Stimulated activated naive B cell treated with anti-CD40 and anti-IgM and Interleukin-4, amounts not matched to agents 10 μg/mL and 1 μg/mL and 100 μg/mL, for 72 hours (primary cell): ENCODE measurements at places on chromosomes 7 and 10.

DNA sequence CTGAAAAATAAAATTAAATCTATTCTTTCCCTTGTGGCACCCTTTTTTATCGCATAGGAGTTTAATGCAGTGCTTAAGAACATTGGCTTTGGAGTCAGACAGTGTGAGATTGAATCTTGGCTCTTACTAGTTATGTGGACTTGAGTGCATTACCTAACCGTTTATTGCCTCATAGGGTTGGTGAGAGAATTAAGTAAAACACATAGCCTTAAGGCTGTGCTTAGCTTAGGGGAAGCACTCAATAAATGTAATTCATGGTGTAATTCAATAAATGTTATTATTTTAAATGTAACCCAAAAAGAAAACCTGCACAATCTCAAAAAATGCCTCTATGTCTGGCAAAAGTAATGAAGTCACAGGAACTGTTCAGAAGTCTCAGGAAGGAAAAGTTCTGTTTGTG lies 2.7 kb downstream of the STK17A start:
- no peak for DNase-seq

DNA sequence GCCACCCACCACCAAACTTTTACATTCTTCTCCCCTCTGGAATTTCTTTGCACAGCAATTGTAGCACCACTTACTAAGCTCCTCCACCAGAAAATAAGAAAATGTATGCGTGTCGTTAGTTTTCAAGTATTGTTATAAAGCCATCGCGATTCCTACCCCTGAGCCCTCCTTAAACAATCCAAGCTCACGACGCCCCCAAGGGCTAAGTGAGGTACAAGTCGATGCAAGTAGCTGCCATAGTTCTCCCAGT lies 1.3 kb downstream of the FRAT2 start:
- no peak for DNase-seq

GRCh38 chr10:55214608-55215007 lies 413.6 kb upstream of the PCDH15 start:
- no peak for DNase-seq

DNA sequence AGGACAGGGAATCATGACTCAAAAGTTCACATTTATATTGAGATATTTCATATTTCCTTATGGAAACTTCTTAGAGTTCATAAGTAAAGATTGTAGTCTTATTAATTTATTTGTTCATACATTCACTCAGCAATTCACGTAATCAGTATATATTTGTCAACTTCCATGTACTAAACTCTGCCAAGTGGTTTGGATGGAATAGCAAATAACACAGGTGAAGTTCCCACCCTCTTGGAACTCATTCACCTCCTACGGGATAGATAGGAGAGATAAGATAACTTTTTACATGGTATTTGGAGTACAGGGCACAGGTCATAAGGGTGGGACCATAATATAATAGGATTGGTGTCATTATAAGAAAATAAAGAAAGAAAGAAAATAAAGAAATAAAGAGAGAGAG lies 234.0 kb downstream of the CDC14C start:
- no peak for DNase-seq

- peak; percentile 71 for DNase-seq
Observed at GRCh38 chr7:104207731-104208420, at the start of gene ORC5. ORC5 (minus strand) TSS chr7:104208013; CDS start chr7:104207904, 109 bp downstream.

DNA sequence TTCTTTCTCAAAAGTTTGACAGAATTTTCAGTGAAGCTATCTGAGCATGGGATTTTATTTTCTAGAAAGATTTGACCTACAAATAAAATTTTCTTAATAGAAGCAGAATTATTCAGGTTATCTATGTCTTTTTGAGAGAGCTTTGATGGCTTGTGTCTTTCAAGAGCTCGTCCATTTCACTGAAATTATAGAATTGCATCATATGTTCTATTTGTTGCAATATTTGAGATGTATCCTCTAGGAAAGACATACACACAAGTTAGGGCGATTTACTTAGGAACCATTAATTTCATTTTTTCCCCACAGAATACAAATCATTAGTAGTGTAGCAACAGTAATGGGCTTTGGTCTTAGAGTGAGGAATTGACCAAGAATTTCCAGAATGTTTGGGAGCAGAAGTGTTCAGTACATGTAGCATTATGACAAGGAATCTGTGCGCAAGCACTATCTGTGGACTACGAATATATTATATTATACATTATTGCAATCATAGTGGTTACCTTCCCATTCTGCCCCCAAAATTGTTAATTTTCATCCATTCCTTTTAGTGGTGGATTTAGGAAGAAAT lies 12.8 kb upstream of the COL17A1 start:
- no peak for DNase-seq

DNA sequence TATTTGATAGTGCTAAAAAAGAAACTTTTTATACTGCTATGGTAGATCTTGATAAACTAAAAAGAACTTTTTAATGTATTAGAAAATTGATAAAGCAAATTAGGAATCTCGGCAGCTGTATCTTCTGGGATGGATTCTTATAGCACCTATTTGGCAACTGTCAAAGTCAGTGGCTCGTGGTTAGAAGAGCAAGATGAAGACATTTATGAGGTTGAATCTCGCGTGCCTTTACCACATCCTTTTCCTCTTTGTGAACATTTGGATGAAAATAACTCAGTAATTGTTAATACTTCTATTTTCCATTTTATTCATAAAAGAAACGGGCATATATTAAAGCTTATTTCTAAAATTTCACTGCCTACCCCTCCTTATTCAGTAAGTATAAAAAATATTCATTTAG lies 76.2 kb downstream of the CYP51A1 start:
- no peak for DNase-seq

DNA sequence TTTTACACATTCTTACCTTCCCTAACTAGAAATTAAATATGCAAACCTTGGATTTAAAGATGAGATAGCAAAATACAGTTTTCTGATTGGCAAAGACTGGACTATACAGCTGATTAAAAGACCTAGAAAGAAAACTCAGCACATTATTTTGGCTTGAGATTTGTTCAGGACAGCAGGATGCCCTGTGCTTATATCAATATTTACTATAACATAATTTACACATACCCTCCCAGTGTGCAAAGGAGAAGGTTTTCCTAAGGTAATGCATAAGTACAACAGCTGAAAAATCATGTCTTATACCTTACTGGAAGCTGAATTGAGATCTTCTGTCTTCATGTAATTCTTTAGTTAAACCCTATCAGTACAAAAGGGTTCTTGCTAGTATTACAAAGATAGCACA lies 458.6 kb downstream of the PARD3 start:
- no peak for DNase-seq

DNA sequence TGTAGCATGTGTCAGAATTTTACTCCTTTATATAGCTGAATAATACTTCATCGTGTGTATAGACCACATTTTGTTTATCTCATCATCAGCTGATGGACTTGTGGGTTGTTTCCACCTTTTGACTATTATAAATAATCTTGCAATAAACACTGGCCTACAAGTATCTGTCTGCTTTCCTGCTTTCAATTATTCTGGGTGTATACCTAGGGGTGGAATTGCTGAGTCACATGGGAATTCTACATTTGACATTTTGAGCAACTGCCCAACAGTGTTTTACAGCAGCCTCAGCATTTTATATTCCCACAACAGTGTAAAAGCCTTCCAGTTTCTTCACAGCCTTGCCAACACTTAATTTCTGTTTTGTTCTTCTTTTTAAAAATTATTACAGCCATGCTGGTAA lies 200.3 kb upstream of the PRSS1 start:
- no peak for DNase-seq

DNA sequence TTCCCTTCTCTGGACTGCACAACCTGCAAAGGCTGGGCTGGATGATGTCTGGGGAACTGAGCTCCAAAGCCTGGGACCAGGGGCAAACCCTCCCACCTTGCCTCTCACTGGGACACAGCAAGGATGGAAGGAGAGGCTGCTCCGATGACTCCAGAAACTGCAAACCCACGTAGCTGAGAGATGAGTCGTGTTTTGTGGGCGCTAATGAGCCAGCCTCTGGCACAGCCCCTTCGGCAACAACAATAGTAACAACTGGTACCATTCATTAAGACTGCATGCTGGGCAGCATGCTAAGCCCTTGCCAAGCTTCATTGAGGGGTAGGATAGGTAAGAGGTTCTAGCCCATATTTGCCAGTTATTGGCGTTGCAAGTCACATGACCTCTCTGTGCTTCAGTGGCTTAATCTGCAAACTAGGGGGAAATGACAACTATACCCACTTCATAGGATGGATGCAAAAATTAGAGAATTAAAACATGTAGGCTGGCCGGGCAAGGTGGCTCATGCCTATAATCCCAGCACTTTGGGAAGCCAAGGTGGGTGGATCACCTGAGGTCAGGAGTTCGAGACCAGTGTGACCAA lies 145.9 kb downstream of the SH3PXD2A start:
- DNase-seq = no peak

- DNase-seq = no peak
Observed at GRCh38 chr7:117157241-117158209, 165.3 kb downstream of the WNT2 start.

DNA sequence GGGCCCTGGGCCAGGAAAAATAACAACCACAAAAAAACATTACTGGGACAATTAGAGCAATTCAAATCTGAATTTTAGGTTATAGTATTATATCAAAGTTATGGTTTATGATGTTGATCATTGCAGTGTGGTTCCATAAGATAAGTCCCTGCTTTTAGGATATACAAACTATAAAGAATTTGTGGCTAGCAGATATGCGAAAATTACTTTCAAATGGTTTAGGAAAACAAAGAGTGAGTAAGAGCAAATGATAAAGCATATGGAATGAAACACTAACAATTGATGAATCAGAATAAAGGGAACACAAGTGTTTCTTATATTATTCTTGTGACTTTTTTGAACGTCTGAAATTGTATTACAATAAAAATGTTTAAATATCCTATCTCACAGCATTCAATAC lies 64.4 kb upstream of the HECTD2 start:
- DNase-seq = no peak

DNA sequence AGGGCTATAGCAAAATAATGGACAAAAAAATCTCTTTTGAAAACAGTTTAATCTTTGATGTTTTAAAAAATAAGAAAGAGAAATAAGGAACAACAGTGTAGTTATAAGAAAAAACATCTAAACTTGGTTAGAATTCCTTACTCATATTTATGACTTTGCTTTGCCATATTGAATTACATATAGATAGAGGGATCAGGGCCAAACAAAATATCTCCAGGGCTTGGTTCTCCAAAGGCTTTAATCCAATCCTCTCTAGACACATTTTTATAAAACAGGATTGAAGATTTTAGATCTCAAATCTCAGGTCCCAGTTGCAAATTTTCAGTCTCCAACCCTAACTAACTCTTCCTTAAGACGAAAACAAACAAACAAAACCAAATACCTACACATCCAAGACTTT lies 72.6 kb upstream of the RHOBTB1 start:
- no peak for DNase-seq

- no peak for DNase-seq
Observed at GRCh38 chr10:118776033-118776432, 21.3 kb upstream of the CACUL1 start.

GRCh38 chr7:34091321-34091917 lies 186.1 kb downstream of the BMPER start:
- DNase-seq = no peak

DNA sequence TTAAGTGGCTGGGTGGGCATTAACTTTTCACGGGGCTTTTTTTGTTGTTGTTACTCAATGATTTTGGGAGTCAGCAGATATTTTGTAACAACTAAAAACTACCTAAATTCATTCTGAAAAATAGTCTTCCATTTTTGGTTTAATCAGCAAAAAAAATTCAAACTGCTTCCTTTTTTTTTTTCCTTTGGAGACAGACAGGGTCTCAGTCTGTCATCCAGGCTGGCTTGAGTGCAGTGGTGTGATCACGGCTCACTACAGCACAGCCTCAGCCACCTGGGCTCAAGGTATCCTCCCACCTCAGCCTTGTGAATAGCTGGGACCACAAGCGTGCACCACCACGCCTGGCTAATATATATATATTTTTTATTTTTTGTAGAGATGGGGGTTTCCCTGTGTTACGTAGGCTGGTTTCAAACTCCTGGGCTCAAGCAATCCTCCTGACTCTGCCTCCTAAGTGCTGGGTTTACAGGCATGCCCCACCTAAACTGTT lies 36.5 kb downstream of the SKIDA1 start:
- no peak for DNase-seq

DNA sequence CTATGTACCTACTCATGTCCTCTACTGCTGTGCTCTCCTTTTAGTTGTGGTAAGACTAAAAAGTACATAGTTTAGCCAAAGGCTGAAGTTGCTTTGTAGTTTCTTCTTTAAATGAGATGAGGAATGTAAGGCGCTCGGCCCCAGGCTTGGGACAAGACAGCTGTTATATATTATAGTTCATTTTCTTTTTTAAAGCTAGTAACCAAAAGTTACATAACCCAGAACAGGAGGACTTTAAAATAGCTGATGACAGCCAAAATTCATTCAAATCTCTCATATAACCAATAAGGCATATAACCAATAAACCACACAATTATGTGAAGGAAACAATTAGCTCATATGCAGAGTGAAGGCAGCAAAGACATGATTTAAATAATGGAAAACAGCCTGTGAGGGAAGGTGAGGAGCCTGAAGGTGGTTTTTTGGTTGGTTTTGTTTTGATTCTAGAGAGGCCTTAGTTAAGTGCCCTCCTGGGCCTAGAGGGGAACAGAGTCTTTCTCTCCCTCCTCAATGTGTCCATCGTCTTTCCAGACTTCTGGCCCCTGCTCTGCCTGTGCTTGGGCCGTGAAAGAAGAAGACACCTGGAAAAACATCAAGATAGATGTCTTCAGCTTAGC lies 35.8 kb downstream of the SLC26A4 start:
- DNase-seq = no peak

DNA sequence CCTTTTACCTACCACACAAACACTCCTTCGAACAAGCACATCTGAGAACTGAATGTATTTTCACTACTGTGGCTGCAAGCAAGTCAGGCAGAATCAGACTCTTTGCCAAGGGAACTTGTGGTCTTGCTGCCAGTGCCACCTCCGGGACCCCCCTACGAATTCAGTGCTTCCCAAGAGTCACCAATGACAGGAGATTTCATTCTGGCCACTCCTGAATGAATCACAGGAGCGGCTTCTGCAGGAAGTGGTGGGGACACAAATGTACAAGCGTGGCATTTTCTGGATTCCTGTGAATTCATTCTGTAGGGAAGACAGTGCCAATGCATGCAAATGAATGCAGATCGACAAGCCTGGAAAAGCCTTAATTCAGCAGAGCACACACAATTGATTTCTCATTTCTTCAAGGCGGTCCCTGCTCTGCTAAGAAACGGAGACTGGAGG lies 161.2 kb downstream of the CAMK1D start:
- no peak for DNase-seq

DNA sequence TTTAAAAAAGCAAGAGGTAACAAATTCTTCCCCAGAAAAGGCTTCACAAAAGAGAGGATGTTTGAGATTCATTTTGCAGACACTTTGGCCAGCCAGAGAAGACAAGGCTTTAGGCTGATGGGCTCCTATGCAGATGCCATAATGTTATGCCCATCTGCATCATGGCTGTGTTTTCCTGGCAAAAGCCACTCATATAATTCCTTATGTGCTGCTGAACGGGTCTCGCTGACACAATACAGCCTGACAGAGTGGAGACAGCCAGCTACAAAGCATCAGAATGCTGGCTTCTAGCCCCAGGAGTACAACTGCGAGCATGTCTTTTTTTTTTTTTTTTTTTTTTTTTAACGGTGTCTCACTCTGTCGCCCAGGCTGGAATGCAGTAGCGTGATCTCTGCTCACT lies 1157.4 kb upstream of the AUTS2 start:
- DNase-seq = no peak
